A172 (cell line): ENCODE measurements at places on chromosomes 5 and 9.

DNA sequence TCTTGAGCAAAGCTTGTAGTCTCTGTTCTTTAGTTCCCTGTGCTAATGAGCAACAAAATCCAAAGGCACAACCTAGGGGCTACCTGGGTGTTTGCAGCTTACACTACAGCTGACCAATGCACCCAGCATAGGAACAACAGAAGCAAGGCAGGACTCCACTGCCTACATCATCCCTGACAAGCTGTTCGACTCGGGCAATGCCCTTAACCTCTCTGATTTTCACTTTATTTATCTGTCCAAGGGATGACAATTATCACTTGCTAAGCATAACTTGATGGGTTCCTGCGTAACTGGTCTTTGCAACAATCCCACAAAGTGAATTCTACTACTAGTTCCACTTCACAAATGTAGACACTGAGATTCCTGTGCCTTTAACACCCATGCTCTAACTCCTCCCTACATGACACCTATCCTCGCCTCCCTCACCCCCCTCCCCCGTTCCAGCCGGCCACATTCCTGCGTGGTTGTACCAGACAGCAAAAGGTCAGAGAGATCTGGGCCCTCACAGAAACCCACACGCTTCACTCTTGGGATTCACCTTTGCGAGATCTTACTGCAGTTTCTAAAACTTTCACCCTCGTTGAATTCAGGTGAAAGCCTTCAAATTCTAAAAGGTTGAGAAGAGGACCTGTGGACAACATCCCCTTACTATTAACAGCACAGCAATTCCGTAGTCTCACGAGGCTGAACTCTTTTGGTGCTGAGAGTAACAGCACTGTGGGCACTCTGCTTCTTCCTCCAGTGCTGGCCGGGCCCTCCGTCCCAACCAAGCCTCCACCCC is 995 bp downstream of the IPPK start:
- DNase-seq, result peak; percentile 48

- no peak for DNase-seq
Observed at GRCh38 chr5:144395704-144396103, 225.0 kb downstream of the KCTD16 start.

DNA sequence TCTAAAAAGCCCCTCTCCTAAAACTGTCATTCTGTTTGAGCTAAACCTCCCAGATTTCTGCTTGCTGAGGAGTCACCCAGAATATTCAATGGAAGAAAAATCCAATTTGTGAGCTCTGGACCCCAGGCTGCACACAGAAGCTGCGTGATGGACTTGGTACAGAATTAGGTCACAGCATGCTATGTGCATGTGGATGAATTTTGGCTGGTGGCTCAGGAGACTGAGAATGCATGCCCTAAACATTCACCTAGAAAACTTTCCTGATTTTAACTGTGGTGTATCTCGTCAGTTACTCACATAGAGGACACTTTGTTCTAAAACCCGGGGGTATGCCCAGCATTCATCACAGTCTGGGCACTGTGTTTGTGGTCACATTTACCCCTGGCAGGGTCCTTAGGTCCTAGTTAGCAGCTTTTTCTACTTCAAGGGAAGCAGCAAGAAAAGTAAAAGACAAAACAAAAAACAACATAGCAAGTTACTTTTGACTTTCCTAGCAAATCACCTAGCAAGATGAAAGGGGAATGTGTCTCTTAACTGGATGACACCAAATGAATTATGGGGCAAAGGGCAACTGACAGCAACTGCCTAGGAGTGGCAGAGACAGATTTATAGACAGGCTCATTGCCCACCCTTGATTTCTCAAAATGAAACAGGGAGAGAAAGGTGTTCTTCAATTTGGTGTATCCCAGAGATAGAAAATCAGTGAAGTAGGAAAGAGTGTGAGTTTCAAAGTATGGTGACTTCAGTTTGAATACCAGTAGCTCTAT is 8.3 kb upstream of the SHROOM1 start:
- no peak for DNase-seq

DNA sequence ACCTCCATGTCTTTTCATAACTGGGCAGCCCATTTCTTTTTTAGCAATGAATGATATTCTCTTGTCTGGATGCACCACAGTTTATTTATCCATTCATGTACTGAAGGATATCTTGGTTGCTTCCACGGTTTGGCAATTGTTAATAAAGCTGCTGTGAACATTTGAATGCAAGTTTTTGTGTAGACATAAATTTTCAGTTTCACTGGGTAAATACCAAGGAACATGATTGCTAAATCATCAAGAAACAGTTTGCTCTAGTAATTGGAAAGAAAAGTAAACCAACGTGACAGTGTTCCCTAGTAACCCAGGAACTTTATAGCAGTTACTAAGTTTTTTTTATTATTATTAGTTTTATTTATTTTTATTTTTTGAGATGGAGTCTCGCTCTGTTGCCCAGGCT is 100.4 kb downstream of the VPS13A start:
- no peak for DNase-seq

DNA sequence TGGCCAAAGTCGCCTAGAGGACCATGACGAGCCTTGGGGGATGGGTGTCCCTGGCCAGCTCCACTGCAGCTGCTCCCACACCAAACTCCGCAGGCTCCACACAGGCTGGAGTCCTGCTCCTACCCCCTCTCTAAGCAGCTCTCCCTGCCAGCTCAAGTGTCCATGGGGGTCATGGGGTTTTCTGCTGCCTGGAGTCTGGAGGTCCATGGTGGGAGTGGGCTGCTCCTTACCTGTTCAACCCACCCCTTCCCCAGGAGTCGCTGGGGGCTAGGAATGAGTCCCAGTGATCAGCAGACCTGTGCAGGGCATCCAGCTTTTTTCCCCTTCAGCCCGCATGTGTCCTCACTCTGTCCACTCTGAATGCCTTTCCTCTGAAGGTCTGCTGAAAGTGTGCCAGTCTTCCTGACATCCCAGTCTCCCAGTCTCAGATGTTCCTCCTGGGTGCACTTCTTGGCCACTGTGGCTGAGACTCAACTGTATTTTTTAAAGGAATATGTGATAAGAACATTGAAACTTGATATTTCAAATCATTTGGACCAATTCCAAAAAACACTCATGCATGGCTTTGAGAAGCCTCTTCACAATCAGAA is 261.3 kb upstream of the ANKH start:
- DNase-seq, result no peak

GRCh38 chr5:78568212-78568611 is 80.4 kb downstream of the LHFPL2 start:
- DNase-seq, result no peak

DNA sequence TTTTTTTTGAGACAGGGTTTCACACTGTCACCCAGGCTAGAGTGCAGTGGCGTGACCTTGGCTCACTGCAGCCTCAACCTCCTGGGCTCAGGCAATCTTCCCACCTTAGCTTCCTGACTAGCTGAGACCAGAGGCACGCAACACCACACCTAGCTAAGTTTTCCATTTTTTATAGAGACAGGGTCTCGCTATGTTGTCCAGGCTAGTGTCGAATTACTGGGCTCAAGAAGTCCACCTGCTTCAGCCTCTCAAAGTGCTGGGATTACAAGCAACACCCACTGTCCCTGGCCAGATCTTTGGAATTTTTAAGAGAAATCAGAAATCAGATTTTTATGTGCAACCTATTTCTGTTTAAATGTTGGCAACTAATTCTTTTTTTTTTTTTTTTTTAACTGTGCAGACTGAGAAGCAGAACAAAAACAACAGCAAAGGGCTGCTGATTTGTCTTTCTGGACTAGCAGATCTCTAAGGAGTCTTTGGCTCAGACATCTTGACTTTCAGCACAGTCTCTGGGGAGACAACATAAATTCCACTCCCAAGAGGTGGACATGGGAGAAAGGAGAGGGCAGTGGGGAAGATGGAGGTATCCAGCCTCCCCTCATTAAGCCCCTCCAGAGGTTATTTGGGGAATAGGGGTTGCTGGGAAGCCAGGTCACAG is 54.4 kb upstream of the FABP6 start:
- DNase-seq, result no peak

- no peak for DNase-seq
Observed at GRCh38 chr5:88671106-88671504, 211.9 kb downstream of the MEF2C start.

- no peak for DNase-seq
Observed at GRCh38 chr5:167785901-167786300, 505.5 kb upstream of the WWC1 start.

GRCh38 chr5:168756453-168757391 is 177.6 kb upstream of the PANK3 start:
- no peak for DNase-seq

DNA sequence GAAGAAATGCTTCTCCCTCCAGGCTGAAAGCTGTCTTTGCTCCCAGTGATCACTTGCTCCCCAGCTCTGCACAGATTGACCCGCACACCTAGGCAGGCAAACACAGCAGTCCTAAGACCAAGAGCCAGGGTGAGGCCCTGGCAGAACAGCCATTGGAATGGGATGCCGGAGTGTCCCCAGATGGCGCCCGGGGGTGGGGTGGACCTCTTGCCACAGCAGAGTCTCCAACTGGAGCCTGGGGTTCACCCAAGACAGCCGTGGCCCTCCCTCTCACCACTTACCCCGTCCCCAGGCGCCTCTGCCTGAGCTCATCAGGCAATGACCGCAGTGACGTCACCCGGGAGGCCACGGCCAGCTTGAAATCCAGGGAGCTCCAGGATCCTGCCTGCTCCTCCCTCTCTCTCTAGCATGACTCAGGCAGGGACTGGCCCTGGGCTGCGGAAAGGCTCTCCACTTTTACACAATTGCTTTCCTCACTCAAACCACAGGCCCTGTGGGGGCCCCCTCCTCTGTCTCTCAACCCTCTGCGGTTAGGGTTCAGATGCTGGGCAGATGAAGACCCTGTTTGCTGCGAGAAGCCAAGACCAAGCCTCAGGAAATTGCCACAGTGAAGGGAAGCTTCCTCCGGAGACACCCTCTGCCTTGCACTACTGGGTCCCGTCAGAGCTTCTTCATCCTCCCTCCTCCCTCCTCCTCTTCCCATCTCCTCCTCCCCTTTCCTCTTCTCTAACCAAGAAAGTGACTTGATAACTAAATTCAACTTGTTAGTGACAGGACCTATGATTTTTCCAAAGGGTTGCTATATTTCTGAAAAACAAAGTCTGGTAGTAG is 24.3 kb upstream of the PTGES start:
- DNase-seq, result peak; percentile 97

DNA sequence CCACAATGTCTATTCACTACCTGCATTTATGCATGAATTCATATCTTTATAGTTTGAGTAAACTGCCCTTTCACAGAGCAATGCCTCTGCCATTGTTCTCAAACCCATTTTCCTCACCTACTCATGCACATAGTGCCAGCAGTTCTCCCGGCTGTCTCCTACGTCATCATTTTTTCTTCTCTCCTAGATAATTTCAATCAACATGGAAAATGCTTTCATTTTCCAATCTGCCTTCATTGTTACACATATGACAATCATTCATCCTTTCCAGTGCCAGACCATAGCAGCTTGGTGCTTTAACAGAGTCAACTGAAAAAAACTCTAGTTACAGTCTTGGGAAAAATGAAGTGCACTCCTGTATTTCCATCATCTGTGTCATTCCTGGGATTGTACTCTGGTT is 514.8 kb upstream of the CTNND2 start:
- DNase-seq, result no peak

DNA sequence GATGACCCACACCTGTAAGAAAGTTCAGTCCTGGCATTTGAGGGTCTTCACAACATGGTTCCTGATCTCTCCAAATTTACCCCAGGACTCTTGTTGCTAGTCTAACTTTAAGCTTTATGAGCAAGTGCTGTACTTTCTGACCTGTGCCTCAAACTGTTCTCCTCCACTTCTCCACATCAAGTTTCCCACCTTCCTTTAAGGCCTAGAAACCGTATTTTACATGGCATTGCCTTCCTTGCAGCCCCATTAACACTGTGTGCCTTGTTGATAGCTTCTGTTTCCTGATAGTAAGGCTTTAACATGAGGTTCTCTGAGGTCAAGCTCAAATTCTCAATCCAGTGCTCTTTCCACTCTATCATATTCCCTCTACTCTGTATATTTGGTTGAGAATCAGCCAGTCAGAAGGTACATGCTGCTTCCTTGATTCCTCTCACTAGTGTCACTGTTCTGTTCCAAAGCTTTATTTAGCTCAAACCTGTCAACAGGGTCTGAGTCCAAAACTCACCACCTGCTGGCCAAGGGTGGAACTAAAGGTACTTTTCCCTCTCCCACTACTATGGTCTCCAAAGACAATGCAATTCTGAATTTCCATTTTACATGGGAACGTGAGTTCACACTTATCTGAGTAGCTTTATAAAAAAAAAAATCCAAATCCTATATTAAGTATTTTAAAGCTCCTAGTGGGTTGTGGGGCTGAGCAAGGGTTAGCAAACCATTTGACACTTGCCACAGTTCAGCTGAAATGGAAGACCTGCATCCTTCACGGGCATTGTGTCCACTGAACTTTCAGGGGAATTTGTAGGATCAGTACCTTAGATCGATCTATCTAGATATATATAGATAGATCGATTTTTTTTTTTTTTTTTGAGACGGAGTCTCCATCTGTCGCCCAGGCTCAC is 21.1 kb downstream of the VCP start:
- peak; percentile 45 for DNase-seq

DNA sequence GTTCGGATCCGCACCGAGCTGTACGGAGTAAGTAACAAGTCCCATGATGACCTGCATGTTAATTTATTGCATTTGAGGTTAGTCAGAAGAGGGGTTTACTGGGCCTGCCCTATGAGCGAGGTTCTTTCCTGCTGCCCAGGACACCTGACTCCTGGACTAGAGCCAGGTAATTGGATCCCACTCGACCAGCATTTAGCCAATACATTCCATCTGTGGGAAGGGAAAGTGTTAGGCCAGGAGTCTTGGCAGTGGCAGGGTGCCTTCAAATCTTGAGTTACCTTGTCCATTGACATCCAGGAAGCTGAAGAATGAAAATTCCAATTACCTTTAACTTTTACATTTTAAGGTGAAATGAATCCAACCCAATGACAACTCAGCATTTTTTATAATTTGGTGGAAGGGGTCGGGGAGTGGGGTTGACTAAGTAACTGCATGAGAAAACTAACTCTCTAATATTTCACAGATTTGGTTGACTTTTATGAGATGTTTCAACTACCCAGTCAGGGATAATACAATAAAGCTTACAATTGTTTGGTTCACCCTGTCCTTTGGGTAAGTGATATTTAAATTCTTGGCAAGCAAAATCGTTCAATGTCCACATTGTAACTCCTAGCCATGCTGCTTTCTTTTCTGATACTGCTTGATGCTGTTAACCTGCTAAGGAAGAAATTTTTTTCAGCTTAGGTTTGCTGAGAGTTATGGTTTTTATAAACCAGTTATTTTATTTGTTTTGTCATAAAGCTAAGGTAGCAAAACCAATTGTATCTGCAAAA is 111.6 kb upstream of the IQGAP2 start:
- no peak for DNase-seq

DNA sequence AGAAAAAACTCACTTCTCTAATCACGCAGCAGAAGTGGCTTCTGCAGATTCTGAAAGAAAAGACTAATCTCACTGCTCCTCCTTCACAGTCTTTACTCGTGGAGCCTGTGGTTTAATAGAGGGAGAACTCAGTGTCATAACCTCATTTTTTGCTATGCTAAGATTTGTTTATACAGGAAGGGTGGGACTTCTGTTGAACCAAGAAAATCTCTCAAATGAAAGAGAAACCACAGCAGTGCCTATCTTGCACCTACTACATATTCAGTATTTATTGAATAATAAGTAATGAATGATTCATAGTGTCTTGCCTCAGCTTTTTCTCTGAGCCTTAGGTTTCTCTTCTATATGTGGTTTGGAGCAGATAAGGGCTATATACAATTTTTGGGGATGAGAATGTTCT is 136.1 kb upstream of the DMAC1 start:
- no peak for DNase-seq

GRCh38 chr9:121299467-121300282 is 31.7 kb downstream of the GSN start:
- DNase-seq, result no peak

- DNase-seq, result peak; percentile 59
Observed at GRCh38 chr5:157855404-157855994, 3.4 kb downstream of the CLINT1 start.

- DNase-seq, result no peak
Observed at GRCh38 chr5:107576736-107577393, 93.9 kb downstream of the EFNA5 start.
